Activated CD4-positive, alpha-beta T cell treated with anti-CD3 and anti-CD28 coated beads, Interleukin-2, amount 10 ng/mL, durations not matched to agents 7 days and 5 days (primary cell): ENCODE measurements at places on chromosomes 7 and 10. TPM values are rescaled to one million over a fixed set of nuclear protein-coding genes. Genes with fewer than 3 reads are reported as not detected.

Gene JCAD
- not detected for total RNA-seq

Gene HOXA7
- total RNA-seq = not detected

Gene LIPJ
- total RNA-seq = not detected

Gene EPO
- not detected for total RNA-seq

DNA sequence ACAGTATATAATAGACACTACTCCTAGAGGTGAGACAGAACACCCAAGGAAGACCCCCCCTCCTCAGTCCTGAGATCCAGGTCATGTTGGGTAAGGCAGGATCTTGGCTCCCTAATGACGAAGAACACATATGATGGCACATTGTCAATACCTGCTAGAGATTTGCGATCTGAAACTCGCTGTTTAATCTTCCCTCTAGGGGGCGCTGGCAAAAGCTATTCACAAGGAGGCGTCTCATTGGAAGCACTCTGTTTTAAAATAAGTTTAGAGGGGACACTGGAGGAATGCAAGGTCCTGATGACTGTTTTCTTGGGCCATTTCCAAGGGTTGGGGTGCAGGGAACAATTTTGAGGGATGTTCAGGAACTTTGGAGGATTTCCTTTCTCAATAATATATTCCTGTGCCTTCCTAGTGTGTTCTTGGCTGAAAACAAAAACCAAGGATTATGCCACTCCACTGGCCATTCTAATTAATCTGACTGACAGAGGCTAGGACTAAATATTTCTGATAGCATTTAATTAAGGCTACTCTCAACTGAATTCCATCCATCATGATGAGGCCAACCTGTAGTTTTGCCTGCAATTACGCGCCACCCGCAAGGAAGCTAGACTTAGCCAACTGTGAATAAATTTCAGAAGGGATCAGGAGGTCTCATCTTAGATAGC lies 1013.8 kb upstream of the MBL2 start:
- no peak for DNase-seq

- DNase-seq = no peak
Measured at GRCh38 chr10:58511765-58512490, 744 bp upstream of the BICC1 start.

DNA sequence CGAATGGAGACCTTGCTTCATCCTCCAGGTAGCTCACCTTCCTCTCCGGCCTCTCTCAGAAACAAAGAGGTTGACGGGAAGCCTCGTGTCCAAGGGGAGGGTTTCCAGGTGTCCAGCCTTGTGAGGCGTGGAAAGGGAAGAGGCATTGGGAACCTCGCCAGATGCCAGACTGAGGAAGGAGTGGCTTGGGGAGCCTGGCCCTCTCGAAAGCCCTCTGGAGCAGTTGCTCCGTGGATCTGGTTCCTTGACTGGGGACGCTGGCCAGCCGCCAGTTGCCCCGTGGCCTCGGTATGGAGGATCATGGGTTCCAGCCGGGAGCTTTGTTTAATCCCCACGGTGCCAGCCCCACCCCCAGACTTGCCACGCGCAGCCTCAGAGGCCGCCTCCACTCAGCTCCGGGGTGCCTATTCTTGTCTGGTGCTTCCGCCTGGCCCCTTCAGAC lies 30.3 kb upstream of the SUN1 start:
- DNase-seq = no peak

- DNase-seq = peak; percentile 68
Measured at GRCh38 chr10:69716711-69717560, 84.8 kb upstream of the COL13A1 start.

DNA sequence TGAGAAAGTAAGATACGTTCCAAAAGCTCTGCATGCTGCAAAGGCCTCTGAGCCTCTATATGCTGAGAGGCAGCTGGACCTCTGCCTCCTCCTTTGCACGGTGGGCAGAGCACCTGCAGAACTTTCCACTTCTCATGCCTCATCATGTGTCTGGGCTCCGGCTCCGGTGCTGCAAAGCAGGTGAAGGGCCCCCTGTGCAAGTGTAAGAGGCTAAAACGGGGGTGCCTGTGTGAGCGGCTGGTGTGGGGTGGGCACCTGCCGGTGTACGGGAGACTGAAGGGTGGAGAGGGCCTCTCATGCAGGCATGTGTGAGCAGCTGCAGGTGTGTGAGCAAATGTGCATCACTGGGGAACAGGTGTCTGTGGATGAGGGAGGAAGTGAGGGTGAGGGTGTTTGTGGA lies 121.0 kb downstream of the KCNMA1 start:
- no peak for DNase-seq
